Right ventricle myocardium superior (tissue), 1 donor: ENCODE measurements at places on chromosomes 13 and 19. TPM values are rescaled to one million over a fixed set of nuclear protein-coding genes. Genes with fewer than 3 reads are reported as not detected.

DNA sequence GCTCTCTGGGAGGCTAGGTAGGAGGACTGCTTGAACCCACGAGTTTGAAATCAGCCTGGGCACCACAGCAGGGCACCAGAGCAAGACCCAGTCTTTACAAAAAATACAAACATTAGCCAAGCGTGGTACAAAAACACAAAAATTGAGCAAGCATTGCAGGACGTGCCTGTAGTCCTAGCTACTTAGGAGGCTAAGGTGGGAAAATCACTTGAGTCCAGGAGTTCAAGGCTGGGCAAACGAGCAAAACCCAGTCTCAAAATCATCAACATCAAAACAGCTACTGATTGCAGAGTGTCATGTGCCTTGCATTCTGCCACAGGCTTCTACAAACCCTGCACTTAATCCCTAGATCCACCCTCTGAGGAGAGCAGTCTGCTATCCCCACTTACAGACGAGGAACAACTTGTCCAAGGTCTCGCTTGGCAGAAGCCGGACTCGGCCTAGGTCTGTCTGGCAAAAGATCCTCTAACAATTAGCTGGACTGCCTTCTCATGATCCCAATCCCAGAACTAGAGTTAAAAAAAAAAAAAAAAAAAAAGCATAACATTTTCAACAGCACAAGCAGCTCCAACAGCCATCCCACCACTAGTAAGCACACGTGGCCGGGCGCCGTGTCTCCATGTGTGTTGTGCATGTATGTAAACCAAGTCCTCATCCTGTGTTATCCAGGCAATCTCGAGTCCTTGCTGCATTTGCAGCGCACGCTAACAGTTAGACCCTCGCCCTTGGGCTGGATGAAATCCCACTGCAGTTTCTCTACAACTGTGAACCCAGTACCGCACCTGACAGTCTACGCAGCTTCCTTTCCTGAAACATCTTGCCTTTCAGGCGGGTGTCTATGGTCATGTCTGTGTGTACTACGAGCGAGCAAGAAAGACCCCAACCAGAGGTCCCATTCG is 2.0 kb downstream of the PPP6R1 start:
- DNase-seq: no peak

- DNase-seq: no peak
These were observed 83.5 kb upstream of the FNDC3A start for GRCh38 chr13:48892053-48892687.

- no peak for DNase-seq
These were observed 187.5 kb downstream of the TM9SF2 start for GRCh38 chr13:99688776-99689175.

- no peak for DNase-seq
These were observed 7.6 kb downstream of the PRR36 start for GRCh38 chr19:7866399-7867091.

DNA sequence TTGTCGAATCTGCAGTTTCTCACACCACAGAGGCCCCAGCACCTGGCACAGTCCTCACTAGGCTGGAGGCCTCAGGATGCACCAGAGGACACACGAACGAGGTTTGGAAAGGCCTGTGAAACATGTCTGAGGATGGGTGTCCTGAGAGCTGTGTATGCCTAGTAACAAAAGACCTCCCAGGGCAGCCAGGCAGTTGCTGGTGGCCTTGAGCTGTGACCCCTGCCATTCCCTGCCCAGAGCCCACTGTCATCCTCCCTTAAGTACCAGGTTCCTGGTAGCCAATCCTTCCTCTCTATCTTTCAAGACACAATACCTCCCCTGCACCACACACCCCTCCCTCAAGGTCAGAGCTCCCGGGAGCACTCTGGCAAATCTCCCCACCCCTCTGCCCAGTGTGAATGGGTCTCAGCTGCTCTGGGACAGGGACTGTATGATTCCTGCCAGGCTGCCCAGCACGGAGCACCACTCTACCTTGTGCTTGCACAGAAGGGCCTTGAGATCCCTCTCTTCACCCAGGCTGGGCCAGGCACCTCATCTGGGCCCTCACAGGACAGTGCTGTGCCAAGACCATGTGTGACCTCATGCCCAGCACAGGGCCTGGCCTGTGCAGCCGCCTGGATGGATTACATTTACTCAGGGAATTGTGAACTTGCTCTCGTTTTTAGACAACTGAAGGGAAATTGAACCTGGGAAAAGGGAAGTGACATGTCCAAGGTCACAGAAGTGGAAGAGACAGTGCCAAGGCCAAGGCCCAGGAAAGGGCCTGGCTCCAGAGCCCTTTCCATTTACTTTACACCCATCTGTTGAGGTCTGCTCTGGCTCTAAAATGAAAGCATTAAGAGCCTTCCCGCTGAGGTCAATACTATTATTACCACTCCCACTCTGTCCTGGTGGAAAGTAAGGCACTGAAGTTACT is 2.2 kb downstream of the ZNF787 start:
- DNase-seq: no peak

DNA sequence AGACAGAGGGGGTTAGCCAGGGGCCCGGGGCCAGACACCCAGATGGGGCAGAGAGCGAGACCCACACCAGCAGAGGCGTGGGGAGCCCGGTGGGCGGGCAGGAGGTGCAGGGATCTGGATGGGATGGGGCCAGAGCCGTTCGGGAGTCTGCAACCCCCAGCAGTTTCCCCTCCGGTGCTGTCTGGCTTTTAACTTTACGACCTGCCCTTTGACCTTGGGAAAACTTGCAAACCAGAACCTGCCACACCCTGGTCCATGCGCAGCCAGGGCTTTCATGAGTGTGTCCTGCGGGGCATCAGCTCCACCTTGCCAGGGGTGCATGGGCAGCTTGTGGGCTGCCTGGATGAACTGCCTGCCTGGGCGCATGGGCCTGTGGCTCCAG is 9.8 kb downstream of the JOSD2 start:
- DNase-seq: no peak

- no peak for DNase-seq
These were observed 550.2 kb upstream of the MIR17HG start for GRCh38 chr13:90797335-90797734.

- DNase-seq: no peak
These were observed 1.1 kb downstream of the APC2 start for GRCh38 chr19:1450735-1451731.

DNA sequence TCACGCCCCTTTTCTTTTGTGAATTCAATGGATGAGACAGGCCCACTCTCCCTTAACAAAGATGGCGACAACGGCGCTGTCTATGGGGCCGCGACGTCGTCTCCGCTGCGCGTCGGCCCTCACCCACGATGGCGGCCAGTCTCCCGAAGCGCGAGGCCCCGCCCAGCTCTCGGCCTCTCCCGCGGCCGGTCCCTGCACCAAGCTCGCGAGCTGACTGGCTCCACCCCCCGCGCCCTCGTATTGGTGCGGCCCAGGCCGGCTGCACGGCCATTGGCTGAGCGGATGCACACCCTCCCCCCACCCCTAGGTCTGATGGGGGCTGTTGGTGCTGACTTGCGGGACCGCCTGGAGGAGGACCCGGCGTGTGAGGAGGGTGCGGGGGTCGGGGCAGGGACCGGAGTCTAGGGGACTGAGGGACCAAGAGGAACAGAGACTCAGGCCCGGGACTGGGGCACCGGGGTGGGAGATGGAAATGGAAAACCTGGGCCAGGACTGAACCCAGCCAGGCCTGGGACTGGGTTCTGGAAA is 4.8 kb downstream of the SPHK2 start:
- DNase-seq: peak; percentile 99

Gene LILRA1
- total RNA-seq: 0.48 TPM

Gene CADM4
- 8.0 TPM for total RNA-seq

Gene OR7C1
- not detected for total RNA-seq

Gene ZNF567
- total RNA-seq: 3.1 TPM

Gene FAM124A
- 12.2 TPM for total RNA-seq

Gene C5AR1
- 3.4 TPM for total RNA-seq
